Effector CD4-positive, alpha-beta T cell (primary cell): ENCODE measurements at places on chromosomes 7 and 10.

- no peak for DNase-seq
Measured at GRCh38 chr10:100327007-100327717, 2.9 kb downstream of the PKD2L1 start.

GRCh38 chr7:112009081-112009480, 197.1 kb downstream of the DOCK4 start:
- DNase-seq, result no peak

DNA sequence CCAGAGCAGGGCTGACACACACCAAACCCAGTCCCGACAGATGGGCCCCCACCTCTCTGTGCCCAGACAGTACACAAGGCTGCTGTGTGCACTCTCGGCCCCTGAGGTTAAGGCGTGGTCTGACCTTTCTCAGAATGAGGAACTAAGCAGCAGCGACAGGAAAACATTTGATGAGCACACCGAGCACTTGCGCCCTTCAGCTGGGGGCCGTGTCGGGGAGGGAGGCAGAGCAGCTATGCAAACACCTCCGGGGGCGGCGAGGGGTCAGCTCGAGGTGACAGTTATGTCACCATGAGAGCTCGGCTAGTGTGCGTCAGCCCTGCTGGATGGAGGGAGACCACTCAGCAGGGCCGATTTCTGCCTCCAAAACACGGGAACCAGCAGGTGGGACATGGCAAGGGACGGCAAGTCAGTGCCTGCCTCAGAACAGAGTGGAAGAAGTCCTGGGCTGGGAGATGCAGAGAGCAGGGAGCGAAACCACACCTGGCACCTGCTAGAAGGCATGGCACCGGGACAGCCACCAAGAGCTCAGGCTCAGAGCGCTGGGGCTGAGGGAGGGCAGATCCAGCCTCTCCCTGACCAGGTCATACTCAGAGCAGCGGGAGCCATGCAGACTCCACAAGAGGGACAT, 57.4 kb downstream of the CHST15 start:
- no peak for DNase-seq

DNA sequence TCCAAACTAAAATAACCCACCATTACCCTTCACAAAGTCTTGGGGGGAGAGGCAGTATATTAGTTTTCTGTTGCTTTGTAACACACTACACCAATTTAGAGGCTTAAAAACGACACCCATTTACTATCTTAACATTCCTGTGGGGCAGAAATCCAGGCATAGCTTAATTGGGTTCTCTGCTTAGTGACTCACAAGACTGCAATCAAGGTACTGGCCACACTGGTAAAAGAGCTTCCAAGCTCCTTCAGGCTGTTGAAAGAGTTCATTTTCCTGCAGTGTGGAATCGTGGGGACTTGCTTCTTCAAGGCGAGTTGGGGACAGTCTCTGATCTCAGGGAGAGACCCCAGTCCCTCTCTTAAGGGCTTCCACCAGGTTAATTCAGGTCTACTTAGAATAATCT, 139.1 kb downstream of the XPNPEP1 start:
- no peak for DNase-seq

- no peak for DNase-seq
Measured at GRCh38 chr7:112007185-112007584, 199.0 kb downstream of the DOCK4 start.
